ENCODE measurements at places on chromosomes 7 and 10.

DNA sequence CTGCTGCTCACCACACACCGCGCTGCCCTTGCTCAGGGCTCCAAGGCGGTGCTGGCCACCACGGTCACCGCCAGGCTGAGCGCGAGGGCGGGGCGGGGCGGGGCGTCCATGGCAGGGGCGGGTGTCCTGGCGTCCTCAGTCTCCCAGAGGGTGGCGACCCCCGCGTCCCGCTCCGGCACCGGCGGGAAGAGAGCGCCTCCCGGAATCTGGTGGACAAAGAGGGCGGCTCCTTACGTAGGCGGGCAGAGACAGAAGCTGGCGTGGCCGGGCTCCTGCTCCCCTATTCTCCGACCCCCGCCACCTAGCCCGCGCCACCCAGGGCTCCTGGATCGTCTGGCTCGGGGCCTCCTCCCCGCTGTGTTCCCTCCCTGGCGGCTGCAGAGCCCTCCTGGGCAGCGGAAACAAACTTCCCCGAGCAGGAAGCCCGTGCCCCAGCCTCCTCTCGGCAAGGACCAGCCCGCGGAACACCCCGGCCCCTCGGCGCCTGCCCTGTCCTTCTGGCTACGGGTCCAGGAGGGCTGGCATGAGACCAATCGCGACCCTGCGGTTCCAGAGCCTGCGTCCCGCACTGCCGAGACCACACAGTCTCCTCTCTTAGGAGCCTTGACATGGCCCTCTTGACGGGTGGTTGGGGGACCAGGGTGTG, 133.8 kb upstream of the ZNF92 start:
- no peak for DNase-seq

GRCh38 chr10:22320591-22321155, at the start of gene BMI1:
TSS of gene BMI1 (plus strand) at chr10:22321099. CDS start at chr10:22326450, 5,351 bp downstream.
- DNase-seq, result no peak

- no peak for DNase-seq
Observed at GRCh38 chr7:150715293-150715692, 1.1 kb upstream of the GIMAP1 start.

- no peak for DNase-seq
Observed at GRCh38 chr10:50293513-50294313, 42.4 kb upstream of the ASAH2 start.

DNA sequence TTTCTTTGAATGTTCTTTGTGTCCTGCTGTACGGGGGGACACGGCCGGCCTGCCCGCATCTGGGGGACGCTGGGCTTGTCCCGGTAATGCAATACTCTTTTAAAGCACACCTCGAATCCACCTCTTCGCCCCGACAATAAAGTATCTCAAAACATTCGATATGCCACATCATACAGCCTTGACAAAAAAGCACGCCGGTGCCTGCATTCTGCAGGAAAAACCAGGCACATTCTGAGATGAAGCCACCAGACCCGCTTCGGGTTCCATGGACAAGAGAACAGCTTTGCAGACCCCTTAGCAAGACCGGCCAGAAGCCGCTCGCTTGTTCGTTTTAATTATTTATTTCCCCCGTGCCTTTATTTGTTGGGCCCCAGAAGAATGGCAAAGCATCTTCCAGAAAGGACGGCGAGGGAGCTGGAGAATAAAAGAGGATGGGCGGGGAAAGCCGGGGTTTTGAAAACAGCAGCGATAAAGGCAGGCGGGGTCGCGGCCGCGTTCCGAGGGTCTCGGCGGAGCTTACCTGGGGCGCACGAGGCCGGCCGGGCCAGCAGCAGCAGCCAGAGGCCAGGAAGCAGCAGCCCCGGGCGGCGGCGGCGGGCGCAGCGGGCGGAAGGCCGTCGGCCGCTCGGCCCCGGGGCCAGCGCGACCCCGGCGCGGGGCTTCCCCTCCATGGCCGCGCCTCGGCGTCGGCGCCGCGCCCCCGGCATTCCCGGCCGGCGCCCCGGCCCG, 462 bp downstream of the KIAA1549 start:
- DNase-seq, result no peak

DNA sequence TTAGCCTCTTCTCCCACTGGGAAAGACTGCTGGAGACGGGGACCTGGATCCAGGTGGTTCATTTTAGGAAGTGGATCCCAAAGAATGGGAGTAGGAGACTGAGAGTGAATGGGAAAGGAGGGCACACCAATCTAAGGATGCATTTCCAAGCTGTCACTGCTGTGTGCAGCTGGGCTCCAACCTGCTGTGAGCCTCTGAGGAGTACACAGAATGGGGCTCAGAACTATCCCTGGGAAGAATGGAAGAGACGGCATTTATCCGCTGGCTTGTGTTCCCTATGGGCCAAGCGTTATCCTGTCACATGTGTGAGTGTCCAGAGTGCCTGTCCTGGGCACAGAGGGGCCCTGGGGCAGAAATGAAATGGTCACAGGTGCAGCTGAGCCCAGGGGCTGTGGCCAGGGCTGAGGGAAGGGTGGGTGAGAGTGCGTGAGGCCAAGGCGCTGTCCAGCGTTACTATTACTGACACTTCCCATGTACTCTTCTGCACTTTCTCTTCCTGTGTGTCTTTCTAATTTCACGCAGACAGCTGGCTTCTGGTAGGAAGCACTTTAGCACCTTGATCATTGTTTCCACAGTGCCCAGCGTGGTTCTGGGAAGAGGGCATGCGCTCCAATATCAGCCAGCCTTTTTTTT, 35.4 kb upstream of the PODXL start:
- DNase-seq, result no peak

DNA sequence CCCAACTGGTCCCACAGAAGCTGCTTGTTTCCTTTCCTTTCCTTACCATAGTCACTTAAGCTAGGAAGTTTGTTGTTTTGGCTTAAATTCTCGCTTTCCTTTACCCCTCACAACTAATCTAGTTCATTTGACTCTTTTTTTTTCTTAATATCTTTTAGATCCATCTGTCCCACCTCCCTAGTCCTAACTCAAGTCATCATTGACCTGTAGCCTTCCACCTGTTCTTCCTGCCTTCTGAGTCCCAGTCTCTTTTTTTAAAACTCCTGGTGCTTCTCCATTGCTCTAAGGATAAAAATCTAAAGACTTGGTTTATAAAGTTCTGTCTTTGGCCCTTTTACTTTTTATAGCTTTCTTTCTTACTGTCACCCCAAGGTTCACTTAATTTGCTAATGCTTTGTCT, 47.6 kb downstream of the RALA start:
- no peak for DNase-seq

DNA sequence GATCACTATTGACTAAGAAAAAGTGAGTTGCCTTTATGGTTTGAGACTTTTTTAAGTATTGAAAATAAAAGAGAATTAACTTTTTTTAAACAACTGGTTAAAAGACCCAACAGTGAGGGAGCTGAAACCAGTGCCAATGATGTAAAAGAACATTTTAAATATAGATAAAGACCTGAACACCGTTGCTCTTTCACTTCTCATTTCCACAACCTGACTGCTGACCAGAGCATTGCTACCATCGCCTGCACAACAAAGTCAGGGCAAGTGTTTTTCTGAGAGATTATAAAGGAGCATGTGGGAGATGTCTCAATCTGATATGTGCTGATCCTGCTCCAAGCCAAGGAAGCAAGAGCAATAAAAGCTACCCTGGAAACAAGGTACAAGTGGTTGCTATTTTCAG, 34.7 kb downstream of the IMMP2L start:
- no peak for DNase-seq

GRCh38 chr10:89159761-89160160, 47.4 kb downstream of the CH25H start:
- DNase-seq, result no peak

DNA sequence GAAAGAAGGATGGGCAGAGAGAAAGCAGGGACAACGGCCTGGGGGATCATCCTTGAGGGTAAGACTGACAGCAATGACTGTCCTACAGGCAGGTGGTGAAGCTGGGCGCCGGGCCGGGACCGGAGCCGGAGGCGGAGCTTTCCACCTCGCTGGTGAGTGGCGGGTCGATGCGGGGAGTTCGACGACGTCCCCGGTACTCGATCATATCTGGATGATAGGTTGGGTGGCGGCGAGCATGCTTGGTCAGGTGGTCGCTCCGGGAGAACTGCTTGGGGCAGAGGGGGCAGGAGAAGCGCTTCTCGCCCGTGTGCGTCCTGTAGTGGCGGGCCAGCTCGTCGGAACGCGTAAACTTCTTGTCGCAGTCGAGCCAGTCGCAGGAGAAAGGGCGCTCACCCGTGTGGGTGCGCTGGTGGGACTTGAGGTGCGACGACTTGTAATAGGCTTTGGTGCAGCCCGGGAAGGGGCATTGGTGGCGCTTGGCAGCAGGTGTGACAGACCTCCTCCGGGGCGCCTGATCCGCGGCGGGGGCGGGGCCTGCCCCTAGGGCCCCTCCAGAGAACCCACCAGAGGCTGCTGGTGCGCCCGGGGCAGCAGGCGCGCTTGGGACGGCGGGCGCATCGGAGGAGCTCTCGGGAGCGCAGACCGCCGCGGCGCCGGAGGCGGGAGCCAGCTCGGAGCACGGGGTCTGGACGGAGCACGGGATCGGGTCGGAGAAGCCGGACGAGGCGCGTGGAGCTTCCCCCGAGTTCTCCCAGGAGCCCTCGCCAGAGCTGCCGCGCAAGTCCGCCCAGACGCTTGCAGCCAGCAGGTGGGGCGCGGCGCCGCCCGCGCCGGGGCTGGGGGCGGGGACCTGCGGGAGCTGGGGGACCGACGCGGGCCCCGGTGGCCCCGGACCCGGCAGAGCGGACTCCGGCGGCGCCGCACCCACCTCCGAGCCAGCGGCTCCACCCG, 752 bp downstream of the KLF14 start:
- no peak for DNase-seq

DNA sequence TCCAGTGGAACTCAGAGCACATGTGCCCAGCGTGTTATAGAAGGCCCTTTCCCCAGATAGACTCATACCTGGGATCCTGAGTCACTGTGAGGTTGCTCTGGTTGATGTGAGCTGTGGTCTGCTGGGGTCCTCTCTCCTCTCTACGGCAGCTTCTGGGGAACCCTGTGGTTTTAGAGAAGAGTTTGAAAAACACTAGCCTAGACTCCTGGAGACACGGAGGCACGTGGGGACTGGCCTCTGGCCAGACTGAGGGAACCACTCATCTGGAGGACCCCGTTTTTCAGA, 10.3 kb downstream of the ZNF775 start:
- no peak for DNase-seq

DNA sequence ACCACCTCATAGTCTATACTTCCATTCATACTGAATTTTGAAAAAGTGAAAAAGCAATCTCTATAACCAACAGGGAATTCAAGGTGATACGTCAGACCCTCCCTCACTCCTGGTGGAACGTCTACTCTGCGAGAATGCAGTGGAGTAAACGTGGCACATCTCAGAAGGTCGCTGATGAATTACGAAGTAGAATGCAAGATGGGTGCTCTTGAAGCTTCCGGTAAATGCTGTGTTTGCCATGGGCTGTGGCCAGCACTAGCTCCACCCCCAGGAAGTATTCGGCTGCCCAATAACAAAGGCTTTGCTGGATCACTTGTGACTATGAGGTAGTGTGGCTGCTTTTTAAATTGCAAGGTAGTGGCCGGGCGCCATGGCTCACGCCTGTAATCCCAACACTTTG, 226.0 kb downstream of the PRPF18 start:
- no peak for DNase-seq

- DNase-seq, result no peak
Observed at GRCh38 chr7:131015657-131015958, 281.6 kb upstream of the KLF14 start.

- DNase-seq, result no peak
Observed at GRCh38 chr10:133474027-133474426, 20.3 kb downstream of the SCART1 start.

DNA sequence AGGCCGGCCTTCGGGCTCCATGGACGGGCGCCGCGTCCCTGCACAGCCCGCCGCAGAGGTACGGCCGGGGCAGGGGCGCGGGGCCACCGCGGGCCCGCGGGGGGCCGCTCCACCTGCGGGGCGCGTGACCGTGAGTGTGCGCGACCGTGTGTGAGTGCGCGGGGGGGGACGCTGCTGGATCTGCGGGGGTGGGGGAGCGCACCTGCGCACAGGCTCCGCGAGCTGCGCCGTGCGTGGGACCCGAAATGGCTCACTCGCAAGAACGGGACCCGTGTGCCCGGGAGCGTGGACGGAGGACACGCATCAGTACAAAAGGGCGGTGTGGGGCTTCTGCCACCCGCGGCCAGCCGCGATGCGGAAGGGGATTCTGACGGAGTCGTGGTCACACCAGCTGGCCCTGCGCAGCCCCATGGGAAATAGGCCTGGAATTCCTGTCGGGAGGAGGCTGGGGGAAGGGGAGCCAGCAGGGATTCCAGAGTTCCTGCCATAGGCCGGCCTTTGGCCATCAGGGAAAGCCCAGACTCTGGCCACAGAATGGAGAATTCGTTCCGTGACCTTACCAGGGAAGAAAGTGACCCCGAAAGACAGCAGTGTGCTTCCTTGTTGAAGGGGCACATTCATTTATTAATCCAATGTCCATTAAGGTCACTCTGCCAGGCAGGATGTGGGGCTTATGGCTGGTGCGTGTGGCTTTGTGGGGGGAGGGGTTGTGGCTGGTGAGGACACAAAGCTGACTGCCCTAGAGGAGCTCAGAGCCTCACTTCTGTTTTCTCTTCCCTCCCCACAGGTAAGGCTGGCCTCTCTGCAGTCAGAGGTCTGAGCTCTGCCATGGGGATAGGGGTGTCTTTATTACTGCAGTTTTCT, 494 bp downstream of the REPIN1 start:
- peak; percentile 22 for DNase-seq

DNA sequence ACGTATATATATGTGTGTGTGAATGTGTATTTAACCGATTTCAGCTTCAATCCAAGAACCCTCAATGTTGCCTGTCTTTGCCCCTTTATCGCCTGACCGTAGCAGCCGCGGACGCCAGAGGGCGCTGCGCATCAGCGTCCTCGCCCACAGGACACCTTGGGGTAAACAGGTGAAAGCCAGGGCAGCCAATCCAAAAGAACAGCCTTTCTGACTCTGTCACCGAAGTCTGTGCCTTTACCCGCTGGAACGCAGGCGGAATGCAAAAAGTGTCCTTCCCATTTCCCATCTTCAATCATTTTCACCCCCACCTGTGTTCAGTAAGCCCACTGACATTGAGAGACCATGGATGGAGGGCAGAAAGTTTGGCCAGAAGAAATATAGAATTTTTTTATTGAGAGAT, 3.6 kb downstream of the NXPH1 start:
- no peak for DNase-seq

DNA sequence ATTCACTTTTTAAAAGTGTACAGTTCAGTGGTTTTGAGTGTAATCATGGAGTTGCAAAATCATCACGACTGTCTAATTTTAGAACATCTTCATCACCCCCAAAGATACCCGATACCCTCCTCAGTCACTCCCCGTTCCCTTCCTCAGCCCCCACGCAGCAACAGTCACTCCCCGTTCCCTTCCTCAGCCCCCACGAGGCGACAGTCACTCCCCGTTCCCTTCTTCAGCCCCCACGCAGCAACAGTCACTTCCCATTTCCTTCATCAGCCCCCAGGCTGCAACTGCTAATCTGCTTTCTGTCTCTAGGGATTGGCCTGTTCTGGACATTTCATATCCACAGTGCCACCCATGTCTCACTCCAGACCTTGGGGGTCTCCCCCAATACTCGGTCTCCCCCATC, 161.6 kb upstream of the PPP2R2D start:
- DNase-seq, result no peak

- no peak for DNase-seq
Observed at GRCh38 chr7:129327076-129327475, 102.2 kb downstream of the AHCYL2 start.

GRCh38 chr10:60942788-60943315, 1.1 kb downstream of the RHOBTB1 start:
- DNase-seq, result no peak

- DNase-seq, result no peak
Observed at GRCh38 chr10:117248750-117249465, 8.0 kb downstream of the SLC18A2 start.
